Stimulated activated CD4-positive, alpha-beta T cell treated with anti-CD3 and anti-CD28 coated beads, Interleukin-12 subunit alpha, Interleukin-12 subunit beta, amount 100 ng/mL, for 48 hours (primary cell): ENCODE measurements at places on chromosomes 11 and 22.

GRCh38 chr22:17057959-17058814 is 26.6 kb upstream of the IL17RA start:
- peak; percentile 25 for DNase-seq

GRCh38 chr11:68841718-68842426 is at the start of gene CPT1A:
TSS of gene CPT1A (minus strand) at chr11:68841916. CDS start at chr11:68815474, 26,442 bp downstream.
- peak; percentile 65 for DNase-seq

DNA sequence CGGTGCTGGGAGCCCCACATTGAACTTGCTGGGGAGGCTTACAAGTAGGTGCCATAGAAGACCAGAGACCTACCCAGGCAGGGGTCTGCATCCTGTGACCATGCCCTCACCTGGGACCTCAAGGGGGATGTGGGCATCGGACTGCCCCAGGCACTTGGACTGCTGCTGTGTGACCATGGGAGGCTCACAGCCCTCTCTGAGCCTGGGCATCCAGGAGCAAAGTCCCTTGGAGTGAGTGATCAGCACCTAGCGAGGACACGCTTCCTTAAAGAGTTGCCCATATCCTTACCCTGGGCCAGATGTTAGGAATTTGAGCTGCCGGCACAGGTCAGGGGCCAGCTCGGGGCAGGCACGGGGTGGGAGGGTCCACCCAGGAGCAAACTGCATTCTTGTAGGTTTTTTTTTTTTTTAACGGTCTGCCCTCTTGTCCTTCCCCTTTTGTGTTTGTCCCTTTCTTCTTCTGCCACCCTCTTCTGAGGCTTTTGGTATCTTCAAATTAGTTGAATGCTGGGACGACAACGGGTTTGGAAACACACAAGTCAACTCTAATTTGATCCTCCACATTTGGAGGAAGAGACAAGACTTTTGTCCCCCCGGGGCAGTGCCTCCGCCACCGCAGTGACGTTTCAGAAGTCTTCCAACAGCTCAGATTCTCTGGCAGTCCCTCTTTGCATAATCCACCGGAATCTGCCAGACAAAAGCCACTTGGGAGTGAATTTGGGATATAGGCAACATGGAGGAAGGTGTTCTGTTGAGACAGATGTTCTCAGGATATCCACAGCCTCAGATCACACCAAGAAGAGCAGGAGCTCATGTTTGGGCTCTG is 46.1 kb upstream of the LINC01488 start:
- DNase-seq = no peak

GRCh38 chr11:20013346-20014066 is 146.8 kb downstream of the DBX1 start:
- no peak for DNase-seq

DNA sequence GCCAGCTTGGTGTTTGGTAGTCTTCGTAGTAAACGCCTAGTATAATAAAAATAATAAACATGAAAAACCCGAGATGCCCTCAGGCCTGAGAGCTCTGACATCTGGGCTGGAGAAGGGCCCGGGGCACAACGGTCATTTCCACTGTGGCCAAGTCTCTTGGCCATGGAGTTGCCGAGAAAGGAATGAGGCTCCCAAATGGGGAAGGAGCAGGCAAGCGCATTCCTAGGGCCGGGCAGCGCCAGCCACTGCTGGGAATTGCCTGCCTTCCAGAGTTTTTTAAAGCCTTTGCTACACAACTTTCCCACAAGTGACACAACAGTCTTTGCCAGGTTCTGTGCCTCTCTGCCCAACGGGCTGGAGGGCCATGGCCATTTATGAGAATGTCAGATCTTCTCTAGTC is 103.4 kb downstream of the NAV2 start:
- no peak for DNase-seq

- no peak for DNase-seq
These were observed 4.7 kb upstream of the TMPRSS13 start for GRCh38 chr11:117933930-117934329.

GRCh38 chr22:48475661-48476345 is 1351.9 kb downstream of the BRD1 start:
- no peak for DNase-seq

DNA sequence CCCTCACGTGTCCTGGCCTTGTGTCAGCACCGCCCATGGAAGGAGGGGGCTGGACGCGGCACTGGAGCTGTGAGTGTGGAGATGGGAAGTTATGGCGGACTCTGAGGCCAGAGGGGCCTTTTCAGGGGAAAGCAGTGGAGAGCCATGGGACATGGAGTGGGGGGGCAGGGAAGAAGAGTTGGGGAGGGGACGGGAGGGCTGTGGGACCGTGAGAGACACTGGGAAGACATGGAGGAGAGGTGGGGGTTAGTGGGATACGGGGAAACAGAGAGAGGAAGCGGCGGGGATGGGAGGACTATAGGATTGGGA is 58.2 kb downstream of the FBXO7 start:
- no peak for DNase-seq

DNA sequence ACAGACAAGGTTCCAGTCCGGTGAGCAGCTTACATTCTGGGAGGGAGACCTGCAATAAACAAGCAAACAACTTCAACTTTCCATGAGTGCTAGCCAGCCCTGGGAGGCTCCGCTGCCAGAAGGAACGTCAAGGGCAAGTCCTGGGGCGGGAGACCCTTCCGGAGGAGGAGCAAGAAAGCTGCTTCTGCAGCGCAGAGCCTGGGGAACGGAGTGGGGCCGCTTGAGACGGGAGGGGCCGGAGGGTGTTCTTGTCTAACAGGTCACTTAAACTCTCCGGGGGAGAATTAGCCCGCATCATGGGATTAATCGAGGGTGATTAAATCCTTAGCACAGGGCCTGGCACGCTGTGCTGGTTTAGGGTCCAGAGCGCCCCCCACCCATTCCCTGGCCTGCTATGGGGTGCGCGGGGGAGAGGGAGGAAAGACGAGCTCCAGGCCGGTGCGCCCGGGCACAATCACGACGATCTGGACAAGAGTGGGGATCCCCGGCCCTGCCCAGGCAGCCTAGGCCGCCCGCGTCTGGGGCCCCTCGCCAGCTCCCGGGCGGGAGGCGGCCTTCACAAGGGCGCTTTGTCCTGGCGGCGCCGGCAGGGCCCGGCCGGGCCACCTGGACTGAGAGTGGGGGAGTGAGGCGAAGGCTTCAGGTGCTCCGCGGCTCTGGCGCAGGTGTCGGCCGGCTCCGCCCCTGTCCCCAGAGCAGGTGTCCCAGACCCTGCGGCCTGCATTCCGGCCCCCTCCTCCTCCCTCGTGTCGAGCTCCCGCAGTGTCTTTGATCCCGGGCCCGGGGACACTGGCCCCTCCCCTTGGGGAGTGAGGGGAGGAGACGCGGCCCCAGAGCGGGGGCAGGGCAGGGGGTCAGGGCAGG is 663 bp upstream of the LARGE2 start:
- DNase-seq = no peak

DNA sequence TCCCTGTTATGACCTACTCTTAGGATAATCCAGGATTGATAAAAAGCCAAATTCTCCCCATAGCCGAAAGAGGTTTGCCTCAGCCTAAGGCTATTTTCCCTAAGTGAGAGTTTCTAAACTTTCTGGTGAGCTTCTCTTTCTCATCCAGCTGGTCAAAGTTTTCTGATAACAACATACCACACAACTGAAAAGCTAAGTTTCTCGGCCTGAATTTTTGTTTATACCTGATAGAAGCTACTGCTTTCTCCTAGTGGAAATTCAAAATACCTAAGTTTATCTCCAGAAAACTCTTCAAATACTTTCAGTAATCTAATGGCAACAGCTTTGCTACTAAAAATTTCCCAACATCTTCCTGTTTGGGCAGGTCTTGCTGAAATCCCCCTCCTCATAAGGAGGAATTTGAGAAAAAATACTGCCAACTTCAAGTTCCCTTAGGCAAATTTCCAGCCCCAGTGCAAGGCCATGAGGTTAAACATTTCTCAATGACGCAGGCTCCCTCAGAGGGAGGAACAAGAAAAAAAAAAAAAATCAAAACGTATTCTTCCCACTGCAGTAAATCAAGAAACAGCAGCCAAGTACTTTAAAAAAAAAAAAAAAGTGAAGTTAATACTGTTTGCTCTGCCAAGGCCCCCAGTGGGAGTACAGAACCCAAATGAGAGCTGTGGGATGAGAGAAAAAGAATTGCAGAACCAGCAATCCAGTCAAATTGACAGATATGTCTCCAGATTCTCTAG is 127.0 kb downstream of the MRTFA start:
- no peak for DNase-seq

GRCh38 chr11:128450882-128451651 is 136.3 kb downstream of the ETS1 start:
- no peak for DNase-seq

GRCh38 chr11:32187111-32187510 is 96.2 kb downstream of the RCN1 start:
- no peak for DNase-seq

- no peak for DNase-seq
These were observed 88.6 kb downstream of the PLEKHA7 start for GRCh38 chr11:16925561-16926065.

DNA sequence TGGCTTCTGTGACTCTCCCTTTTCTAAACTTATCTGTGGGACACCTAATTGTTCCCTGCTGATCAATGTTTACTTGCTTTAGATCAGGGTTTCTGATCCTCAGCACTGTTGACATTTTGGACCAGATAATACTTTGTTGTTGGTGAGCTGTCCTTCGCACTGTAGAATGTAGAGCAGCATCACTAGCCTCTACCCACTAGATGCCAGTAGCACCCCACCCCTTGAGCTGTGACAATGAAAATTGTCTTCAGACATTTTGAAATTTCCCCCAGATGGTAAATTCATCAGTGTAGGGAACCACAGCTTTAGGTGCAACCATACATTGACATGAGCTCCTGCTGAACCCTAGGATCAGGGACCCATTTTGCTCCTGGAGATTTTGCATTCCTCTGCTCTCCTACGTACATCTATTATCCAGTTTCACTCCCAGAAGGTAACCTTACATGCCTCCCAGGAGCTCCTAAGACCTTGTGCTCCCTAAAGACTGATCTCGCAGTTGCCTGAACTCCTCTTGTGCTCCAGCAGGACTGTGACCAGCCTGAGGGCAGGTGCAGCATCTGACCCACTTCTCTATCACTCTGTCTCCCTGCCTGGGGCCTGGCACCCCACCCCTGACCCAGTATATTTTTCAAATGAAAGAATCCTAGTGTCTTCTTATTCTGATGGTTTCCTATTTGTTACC is 107.8 kb downstream of the FAR1 start:
- peak; percentile 2 for DNase-seq

GRCh38 chr22:23789638-23790037 is 2.9 kb downstream of the SMARCB1 start:
- DNase-seq = no peak

- no peak for DNase-seq
These were observed 14.0 kb downstream of the MPEG1 start for GRCh38 chr11:59198726-59199125.

DNA sequence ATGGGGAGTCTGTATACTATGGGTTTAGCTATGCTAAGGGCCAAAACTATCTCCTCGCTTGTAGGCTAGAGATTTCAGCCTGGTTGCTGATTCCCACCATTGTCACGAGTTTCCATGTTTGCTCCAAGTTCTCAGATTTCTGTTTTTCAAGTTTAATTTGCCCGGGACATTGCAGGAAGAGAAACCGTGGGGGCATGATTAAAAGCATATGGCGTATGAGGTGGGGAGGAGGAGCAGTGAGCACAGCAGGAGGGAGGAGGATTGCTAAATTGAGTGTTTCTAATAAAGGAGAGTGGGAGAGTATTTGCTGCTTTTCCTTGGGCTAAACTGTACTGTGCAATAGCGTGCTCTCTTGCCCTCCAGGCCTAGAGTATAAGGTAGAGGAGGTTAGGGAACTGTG is 558.4 kb downstream of the METTL15 start:
- DNase-seq = no peak

DNA sequence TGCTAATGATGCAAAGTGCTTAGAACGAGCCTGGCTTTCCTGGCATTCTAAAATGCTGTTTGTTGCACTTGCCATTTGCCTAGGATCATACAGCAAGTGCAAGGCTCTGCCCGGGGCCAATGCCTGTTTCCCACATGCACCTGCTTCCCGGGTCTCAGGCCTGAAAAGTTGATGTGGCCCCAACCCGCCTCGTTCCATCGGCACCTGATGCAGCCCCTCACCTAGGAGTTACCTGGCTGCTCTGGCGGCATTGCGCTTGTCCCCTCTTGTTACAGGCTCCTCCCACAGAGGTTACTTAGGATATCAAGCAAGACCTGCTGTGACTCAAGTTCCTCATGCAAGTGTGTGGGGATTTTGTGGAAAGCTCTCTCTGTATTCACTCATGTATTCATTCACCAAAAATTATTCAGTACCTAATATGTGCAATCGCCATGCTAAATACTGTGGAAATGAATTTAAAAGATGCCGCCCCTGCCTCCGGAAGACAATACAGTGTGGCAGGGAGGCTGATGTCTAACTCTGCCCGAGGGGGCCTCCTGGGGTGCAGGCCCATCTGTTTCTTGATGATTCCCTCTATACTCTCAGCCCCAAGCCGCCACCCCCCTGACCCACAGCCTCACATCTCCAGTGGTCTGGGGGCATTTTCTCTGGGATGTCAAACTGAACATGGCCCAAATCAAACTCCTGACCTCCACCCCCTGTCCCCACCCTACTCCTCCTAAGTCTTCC is 184.5 kb downstream of the EFCAB6 start:
- DNase-seq = no peak

DNA sequence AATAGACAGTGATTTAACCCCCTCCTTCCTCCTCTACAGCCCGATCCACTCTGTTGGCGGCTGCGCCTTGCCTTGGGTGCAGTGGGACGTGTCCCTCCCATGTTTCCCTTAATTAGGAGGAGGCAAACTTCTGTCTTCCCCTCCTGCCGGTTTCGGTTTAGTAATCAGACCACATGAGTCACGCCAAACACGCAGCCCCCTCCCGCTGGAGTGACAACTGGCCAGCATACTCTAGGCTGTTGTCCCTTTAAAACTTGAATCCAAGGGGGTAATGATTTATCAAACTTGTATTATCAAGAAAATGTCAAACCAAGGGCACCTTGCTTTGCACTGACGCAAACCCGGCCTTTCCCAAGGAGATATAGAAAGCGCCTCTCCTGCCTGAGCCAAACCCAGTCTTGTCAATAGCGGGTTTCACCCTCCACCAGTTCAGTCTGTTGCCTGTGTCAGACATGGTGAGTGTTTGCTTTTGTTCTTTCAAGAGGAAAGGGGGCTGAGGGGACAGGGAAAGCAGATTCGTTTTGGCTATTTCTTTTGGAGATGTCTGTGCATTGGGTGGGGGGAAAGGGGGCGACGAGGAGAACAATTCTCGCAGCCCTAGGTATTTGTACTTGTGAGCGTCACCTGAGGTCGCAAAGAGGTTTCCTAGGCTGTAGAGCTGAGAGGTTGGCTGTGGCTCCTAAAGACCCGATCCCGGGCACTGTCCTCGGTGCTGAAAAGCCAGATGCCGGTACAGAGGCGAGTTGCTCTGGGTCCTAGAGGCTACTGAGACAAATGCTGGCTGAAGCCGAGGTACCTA is at the start of gene SLC6A5:
TSS of gene SLC6A5 (plus strand) at position 388 of the 799 bp plus-strand sequence. CDS start at position 453, 65 bp downstream.
- peak; percentile 16 for DNase-seq

DNA sequence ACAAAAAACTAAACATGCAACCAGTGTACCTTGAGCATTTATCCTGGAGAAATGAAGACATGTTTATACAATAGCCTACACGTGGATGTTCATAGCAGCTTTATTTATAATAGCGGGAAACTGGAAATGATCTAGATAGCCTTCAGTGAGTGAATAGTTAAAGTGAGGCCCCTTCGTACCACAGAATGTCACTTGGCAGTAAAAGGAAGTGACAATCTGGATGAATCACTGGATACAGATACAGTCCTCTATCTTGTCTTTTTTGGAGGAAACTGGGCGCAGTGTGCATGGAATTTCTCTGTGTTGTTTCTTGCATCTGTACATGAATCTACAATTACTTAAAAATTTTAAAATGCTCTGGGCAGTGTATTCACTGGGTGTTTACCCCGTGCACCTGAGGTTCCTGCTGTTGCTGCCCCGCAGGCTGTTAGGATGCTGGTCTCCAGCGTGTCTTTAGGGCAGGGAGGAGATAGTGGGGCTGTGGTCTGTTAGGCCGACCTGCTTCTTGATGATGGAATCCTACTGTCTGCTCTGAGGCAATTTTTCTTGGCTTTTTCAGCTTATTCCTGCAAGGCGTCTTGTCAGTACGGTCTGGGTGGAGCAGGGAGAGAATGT is 23.2 kb downstream of the DERL3 start:
- DNase-seq = no peak
